ENCODE measurements at places on chromosomes 2 and 18.

GRCh38 chr2:176128982-176129796, at the start of gene HOXD8:
HOXD8 (plus strand) TSS chr2:176129705; CDS start chr2:176130367, 662 bp downstream.
- no peak for DNase-seq

DNA sequence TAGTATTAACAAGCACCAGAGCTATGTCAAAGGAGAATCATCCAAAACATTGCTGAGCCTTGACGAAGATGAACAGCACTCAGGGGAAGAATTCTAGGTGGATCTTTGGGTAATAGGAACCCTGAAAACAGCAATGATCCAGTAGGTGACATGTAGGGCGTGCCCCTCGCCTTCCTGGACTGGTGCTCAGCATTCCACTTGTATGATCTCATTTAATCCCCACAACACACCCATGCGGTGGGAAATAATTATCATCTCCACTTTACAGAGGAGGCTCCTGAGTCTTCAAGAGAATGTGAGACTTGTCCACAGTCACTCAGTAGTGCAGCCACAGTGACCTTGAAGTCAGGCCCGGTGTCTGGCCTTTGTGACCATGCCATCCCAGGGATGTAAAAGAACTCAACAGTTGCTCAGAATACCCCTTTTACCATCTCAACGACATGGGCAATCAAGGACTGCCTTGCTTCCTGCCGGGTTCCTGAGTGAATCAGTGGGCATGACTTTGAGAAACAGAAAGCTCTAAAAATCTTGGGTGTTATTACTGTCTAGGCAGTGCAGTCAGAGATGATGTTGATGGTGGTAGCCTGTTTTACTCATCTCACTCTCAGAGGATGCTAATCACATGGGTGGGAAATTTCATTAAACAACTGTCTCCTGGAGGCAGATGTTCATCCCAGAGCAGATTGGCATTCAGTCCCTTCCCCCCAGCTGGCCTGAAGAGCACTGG, 161.6 kb downstream of the BCL11A start:
- no peak for DNase-seq

DNA sequence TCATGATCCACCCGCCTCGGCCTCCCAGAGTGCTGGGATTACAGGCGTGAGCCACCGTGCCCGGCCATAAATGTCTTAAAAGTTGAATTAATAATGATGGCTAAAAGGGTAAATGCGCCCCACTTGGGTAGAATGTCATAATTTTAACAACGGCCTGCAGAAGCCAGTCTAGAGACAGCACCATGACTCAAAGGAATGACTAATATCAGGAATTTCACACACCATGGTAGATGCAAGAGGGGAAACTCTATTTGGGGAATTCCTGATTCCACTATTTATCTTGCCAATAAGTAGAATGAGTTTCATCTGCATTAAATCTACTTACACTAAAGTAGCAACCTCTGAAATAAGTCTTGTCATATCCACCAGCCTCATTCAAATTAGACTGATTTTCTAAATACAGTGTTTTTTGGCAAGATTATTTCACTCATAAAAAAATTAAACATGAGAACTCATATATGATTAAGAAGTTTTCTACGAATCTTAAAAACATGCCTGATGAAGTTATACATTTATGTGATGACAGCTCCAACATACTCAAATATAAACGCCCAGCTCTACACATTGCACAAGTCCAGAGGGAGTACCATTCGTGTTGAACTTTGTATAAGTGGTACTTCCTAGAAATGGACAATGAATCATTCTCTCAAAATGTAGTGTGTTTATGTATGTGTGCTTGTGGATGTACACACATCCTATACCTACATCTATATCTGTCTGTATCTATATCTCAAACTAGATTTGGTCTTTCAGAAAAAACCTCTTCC, 309.7 kb downstream of the IRS1 start:
- no peak for DNase-seq

DNA sequence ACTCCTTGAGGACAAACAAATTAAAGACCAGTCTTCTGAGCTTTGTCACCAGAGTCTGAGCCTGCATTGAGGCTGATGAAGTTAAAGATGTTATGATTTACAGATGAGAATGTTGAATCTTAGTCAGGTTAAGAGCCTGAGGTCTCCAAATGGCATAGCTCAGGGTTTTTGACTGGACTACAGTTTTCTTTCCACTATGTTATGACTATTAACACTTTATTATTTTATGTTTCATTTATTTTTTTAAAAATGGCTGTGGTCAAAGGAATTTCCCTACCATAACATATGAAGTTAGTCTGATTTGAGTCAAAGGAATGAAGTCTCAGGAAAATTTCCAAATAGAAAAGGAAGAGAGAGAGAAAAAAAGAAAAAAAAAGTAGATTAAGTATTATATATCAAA, 39.7 kb upstream of the CWC22 start:
- no peak for DNase-seq

- no peak for DNase-seq
Measured at GRCh38 chr2:164717000-164717803, 95.9 kb upstream of the GRB14 start.

DNA sequence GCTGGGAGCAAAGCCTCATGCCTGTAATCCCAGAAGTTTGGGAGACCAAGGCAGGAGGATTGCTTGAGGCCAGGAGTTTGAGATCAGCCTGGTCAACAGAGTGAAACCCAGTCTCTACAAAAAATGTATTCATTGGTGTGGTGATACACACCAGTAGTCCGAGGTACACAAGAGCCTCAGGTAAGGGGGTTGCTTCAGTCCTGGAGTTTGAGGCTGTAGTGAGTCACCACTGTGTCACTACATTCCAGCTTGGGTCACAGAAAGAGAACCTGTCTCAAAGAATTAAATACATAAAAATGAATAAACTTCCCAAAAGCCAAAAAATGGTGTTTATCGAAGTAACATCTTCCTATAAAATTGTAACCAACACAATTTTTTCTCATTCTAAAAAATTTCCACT, 568.1 kb upstream of the LINC00305 start:
- DNase-seq = no peak

DNA sequence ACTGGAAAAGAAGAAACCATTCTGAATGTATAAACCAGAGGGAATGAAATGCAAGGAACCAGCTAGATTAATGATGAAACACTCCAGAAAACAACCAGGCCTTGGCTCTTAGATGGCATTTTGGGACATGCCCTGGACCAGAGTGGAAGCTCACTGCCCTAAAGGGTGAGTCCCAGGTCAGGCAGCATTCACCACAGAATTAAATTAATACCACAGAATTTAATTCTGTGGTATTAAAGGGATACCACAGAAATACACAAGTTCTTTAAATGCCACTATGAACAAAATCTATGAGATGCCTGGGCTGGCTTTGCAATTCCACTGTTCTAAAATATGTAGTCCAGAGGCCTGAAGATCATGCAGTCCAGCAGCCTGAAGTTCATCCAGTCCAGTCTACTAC, 122.3 kb upstream of the KYNU start:
- no peak for DNase-seq

- DNase-seq = no peak
Measured at GRCh38 chr2:41851554-41851953, 196.3 kb upstream of the PKDCC start.

GRCh38 chr2:3348767-3349166, 28.9 kb downstream of the EIPR1 start:
- no peak for DNase-seq

DNA sequence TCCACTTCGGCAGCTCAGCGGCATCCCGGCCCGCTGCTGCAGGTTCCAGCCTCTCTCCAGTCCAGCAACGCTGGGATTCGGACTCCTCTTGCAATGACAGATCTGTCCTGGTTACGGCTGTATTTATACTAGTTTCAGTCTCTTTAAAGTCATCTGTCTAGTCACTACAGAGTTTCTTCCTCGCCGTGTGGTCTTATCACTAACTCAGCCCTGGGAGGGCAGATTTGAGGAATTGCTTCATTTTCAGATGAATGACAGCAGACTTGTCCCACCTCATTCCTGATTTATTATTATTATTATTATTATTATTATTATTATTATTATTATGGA, 2.2 kb downstream of the KLHL29 start:
- no peak for DNase-seq

GRCh38 chr2:216299588-216299987, 72.7 kb downstream of the MARCHF4 start:
- no peak for DNase-seq

DNA sequence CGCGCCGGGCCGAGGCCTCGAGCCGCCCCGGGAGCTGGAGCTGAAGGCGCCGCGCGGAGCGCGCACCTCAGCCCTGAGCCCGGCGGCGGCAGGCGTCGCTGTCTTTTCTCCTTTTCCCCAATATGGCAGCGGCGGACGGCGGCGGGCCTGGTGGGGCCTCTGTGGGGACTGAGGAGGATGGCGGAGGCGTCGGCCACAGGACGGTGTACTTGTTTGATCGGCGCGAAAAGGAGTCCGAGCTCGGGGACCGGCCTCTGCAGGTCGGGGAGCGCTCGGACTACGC, 369 bp downstream of the SMCHD1 start:
- DNase-seq = no peak

DNA sequence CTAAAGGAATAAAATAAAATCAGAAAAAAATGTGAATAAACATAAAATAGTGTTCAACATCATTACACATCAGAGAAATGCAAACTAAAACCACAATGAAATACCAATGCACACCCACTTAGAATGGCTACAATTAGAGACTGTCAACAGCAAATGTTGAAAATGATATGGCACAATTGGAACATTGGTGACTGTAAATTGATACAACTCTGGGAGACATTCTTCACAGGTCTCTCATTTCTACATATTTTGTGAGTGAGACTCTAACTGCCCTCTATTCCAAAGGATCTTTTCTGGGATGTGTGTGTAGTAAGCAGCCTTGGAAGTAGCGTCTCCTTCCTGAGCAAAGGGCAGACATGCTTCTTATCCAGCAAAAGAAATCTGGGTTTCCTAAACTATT, 323.0 kb downstream of the FBXO15 start:
- no peak for DNase-seq

DNA sequence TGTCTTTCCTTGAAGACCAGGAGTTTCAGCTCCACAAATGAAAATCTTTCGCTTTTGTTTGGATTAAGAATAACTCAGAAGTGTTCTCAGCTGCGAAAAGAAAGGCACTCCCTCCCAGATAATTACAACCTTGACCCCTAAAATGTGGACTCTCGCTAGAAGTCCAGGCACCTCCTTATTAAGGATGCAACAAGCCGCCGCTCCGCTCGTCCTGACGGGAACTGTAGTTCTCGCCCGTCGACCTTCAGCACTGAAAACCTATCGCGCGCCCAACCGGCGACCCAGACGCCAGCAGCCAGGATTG, 559 bp downstream of the IMMT start:
- no peak for DNase-seq

- no peak for DNase-seq
Measured at GRCh38 chr2:1350111-1350510, 63.2 kb upstream of the TPO start.

- no peak for DNase-seq
Measured at GRCh38 chr18:58975781-58976180, 111.1 kb downstream of the ZNF532 start.

GRCh38 chr2:228444161-228444560, 262.7 kb upstream of the SPHKAP start:
- DNase-seq = no peak

- no peak for DNase-seq
Measured at GRCh38 chr2:177964892-177965291, 107.7 kb downstream of the PDE11A start.

GRCh38 chr2:20159411-20160070, 65.4 kb downstream of the SDC1 start:
- DNase-seq = no peak

GRCh38 chr18:37445368-37445767, 120.2 kb downstream of the CELF4 start:
- DNase-seq = no peak

GRCh38 chr2:112182581-112183034, 44.4 kb downstream of the FBLN7 start:
- peak; percentile 88 for DNase-seq

GRCh38 chr2:73008766-73009135, 62.8 kb downstream of the SFXN5 start:
- DNase-seq = no peak

- no peak for DNase-seq
Measured at GRCh38 chr18:48728204-48728833, 189.5 kb downstream of the CTIF start.

DNA sequence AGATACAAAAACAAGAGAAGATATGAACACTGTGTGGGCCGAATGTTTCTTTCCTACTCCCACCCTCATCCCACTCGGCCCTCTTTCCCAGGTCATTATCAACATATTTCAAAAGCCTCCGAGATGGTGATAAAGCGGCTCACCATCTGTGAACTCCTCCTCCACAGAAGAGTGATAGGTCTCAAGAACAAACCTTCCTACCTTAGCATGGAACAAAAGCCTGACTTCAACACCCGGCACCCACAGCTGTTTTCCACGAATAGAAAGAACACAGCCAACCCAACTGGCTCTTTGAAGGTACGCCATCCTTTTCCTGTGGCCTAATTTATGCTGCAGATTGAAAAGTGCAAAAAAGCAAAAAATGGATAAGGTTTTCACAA, 28.8 kb downstream of the BCL2 start:
- DNase-seq = no peak

- DNase-seq = no peak
Measured at GRCh38 chr2:239555571-239555905, 154.7 kb upstream of the HDAC4 start.

- DNase-seq = no peak
Measured at GRCh38 chr2:2688254-2688653, 357.2 kb upstream of the MYT1L start.

GRCh38 chr18:7778181-7778580, 211.1 kb downstream of the PTPRM start:
- no peak for DNase-seq

DNA sequence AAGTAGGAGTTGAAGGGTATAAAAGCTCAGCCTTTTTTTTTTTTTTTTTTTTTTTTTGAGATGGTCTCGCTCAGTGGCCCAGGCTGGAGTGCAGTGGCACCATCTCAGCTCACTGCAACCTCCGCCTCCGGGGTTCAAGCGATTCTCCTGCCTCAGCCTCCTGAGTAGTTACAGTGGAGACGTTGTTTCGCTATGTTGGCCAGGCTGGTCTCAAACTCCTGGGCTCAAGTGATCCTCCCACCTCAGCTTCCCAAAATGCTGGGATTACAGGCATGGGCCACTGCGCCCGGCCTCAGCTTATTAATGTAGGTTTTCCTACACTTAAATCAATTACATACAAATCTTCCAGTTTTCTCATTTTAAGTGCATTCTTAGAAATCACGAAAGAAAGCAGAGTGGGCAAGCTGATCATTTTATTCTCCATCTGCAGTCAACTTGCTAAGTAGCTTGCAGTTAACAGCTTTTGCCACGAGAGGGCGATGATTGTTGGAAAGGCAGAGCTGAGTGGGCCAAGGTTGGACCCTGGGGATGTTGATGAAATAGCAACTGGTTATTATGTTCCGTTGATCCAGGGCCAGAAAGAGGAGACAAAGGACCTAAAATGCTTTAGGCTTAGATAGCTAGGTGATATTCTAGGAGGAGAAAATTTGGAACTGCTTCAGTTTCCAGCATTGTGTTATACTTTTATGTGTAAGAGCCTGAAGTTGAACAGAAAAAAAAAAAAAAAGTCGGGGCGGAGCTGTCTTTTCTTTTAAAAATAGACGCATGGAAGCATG, 234.4 kb upstream of the EPAS1 start:
- peak; percentile 42 for DNase-seq

GRCh38 chr2:210287301-210287700, 27.7 kb downstream of the MYL1 start:
- no peak for DNase-seq

All from NCI-H187 treated with DMSO at 0.1 percent for 48 hours (cell line).